NCI-H748 treated with DMSO at 0.1 percent for 48 hours (cell line): ENCODE measurements at places on chromosomes 3 and 15.

DNA sequence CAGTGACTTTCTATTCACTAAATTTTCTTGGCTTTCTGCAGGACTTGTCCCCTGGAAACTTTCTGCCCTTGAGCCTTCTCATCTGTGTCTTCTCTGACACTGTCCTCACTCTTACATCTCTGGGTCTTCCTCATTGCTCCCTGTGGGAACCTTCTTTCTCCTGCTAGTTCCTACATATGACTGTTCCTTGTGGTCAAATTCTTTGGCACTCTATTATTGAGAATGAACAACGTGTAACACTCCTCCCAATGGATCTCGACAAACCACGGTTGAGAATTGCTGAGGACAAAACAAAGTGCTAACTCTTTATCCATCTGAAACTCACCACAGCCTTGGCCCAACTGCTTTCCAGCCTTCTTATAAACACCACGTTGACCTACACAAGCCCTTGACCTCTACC is 3.5 kb upstream of the FAM81A start:
- DNase-seq, result no peak

DNA sequence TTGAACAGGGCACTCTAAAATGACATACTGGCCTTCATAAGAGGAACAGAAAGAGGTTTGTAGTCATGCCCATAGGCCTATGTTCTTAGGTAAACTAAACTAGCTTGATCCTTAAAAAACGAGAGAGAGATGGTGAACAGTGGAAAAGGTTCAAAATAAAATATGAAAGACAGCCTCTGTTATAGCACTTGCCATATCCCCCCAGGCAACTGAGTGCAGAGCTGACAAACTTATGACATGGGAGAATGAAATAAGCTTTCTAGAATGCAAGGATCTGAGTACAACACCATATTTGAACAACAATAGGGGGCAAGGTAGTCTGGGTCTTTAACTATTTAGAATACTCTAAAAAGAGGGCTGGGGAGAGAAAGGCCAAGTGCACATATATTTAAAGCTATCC is 700.6 kb upstream of the CFAP20DC start:
- DNase-seq, result no peak

GRCh38 chr3:139117883-139118760 is 73.4 kb upstream of the PRR23C start:
- DNase-seq, result no peak

- DNase-seq, result no peak
These were observed 36.7 kb downstream of the ABTB1 start for GRCh38 chr3:127709320-127710060.
